ENCODE measurements at places on chromosomes 16 and 17.

- DNase-seq = peak; percentile 51
Observed at GRCh38 chr16:73713778-73714495, 582.7 kb upstream of the PSMD7 start.

GRCh38 chr16:22296225-22297113 is 740 bp upstream of the POLR3E start:
- no peak for DNase-seq

DNA sequence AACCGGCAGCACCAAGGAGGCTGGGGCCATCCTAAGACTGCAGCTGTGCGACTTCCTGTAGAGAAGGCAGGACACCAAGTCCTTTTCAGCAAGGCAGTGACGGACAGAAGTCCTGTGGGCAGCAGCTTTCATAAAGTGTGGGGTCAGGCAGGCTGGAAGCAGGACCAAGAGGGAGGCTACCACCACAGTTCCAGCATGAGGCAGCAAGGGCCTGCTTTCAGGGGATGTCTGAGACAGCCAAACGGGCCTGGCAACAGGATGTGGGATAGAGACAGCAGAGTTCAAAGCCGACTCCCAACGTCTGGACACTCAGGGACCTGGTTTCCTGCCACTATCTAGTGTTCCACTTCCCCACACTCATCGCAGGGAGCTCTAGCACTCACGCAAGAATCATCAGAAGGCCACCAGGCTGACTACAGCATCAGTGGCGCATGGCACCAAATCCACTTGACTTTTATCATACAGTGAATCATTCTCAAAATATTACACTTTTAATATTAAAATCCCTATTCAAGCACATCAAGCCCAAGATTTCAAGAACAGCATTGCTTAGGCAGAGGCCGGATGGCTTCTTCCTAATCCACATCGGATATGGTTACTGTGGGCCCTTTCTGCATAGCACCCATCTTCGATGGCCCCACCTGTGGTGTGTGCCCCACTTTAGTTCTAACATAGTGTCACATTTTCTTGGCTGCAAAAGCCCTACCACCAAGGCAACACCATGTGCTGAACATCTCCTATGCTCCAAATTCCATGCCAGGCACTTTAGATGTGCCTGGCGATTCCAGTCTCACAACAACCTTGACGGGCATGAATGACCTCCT is 5.2 kb downstream of the USP7 start:
- no peak for DNase-seq

DNA sequence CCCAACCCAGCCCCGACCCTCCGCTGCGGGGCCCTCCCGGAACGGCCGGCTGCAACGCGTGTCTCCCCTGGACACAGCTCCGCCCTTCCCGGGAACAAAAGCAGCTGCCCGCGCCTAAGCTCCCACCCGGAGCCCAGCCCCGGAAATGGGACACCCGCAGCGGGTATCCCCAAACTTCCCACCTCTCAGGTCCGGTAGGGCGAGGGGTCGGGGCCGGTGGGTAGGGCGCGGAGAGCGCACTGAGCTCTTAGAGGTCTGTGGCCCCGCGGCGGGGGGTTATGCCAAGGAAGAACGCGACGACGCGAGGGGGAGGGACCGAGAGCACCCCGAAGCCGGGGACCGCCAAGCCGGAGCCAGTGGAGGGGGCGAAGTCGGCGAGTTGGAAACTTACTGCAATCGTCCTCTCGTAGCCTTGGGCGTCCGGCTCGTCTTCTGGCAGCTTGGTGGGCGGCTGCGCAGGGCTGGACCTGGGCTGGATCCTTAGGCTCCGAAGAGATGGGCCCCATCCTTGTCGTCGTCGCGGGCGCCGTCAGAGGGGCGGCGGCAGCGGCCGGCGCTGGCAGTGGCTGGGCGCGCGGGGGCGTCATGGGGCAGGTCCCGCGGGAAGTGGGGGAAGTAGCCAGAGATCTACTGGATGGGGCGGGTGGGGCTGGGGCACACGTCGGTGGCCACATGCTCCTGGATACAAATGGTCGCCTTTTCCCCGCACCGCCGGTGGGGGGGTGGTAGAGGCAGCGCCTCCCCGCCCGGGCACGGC is 6.9 kb downstream of the USP6 start:
- no peak for DNase-seq

- no peak for DNase-seq
Observed at GRCh38 chr16:85808926-85809325, 9.4 kb downstream of the COX4I1 start.

DNA sequence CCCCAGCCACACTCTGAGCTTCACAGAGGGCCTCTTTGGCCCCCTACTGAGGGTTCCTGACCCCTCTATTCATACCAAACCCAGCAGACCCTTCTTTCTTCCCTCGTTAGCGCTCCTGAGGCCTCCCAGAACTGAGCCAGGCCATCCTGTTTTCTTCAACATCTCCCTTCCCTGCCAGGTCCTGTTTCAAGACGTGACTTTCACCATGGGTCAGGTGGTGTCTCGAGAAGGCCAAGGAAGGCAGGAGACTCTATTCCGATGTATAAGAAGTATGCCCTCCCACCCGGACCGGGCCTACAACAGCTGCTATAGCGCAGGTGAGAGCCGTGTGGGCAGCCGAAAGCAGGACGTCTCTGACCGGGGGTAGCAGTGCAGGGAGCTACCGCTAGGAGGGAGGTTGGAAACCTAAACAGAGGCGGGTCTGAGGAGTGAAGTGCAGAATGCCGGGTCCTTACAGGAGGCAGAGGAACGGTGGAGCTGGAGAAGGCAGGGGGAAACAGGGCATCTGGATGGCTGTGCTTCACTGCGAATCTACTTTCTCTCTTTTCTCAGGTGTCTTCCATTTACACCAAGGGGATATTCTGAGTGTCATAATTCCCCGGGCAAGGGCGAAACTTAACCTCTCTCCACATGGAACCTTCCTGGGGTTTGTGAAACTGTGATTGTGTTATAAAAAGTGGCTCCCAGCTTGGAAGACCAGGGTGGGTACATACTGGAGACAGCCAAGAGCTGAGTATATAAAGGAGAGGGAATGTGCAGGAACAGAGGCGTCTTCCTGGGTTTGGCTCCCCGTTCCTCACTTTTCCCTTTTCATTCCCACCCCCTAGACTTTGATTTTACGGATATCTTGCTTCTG is 1.3 kb upstream of the SENP3 start:
- peak; percentile 80 for DNase-seq

DNA sequence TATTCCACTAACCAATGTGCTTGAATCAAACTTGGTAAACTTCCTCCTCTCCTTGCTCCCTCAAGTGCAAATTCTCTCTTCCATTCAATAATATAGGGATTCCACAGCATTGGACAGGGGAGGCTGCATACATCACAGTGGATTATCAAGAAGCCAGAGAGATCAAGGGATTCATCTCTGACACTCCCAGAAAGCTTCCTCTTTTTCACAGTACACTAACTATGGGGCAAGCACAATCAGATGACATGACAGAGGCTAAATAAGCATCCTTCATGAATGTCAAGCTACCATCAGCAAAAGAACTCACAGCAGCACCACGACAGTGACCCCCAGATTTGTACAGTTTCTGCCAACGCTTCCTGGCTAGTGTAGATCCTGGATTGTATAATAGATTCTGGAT is 178.4 kb upstream of the C17orf78 start:
- no peak for DNase-seq

GRCh38 chr16:9047689-9048301 is 43.6 kb upstream of the HAPSTR1 start:
- DNase-seq = peak; percentile 66

- peak; percentile 72 for DNase-seq
Observed at GRCh38 chr17:74089869-74090464, 113.5 kb upstream of the RPL38 start.

DNA sequence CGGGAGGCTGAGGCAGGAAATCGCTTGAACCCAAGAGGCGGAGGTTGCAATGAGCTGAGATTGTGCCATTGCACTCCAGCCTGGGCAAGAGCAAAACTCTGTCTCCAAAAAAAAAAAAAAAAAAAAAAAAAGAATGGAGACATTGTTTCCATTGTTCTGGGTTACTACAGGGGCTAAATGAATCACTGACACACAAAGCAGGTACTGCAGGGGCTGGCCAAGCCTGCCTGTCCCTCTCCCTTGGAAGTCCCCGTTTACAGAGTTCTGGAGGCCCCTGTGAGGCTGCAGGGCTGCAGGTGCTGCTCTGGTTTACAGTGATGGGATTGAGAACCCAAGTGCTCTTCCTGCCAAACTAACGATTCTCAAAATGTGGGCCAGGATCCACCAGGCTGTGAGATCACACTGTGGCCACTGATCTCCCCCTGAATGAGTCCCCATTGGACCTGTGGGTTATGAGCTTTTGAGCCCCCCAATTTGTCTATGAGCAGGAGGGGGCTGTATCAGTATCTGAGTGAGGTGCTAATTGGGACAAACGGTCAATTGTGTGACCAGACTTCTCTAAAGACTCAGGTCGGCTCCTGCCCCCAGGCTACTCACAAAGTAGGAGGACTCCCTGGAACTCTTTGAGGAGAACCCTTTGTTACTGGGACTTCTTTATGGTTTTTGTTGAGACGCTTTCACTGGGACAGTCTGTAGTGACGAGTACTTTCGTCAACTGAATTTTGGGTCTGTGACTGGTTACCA is 39.0 kb downstream of the DNAH17 start:
- no peak for DNase-seq

DNA sequence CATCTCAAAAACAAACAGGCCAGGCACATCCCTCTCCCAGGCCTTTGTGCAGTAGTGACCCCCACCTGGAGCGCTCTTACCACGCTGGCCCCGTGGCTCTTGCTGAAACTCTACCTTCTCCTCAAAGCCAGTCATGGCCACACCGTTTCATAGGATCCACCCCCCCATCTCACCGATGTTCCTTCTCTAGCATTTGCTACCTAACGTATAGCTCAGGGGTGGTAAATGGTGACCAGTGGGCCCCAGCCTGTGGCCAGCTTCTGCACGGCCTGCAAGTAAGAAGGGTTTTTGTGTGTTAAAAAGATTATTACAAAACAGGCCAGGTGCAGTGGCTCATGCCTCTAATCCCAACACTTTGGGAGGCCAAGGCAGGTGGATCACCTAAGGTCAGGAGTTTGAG is 43.8 kb downstream of the RMI2 start:
- no peak for DNase-seq

- DNase-seq = peak; percentile 34
Observed at GRCh38 chr16:3187798-3188674, at the start of gene OR1F1. TSS of gene OR1F1 (plus strand) at chr16:3188204.

DNA sequence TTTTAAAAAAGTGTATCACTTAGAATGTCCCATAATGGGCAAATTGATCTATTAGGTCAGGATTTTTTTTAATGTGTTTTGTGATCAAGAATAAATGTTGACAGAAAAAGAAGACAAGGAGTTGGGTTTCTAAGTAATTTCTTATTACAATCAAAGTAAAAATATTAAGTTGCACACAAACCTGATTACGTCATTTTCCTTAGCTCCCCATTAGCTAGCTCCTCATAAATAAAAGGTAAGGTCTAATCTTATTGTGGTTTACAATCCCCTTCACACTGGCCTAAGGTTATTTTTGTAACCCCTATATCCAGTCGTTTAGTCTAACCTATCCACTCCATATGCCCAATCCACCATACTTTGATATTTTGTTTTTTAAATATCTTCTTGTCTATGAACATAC is 7.6 kb downstream of the CA10 start:
- no peak for DNase-seq

All from HEK293T (cell line).